H7 (cell line): ENCODE measurements at places on chromosomes 16 and 17. TPM values are rescaled to one million over a fixed set of nuclear protein-coding genes. Genes with fewer than 3 reads are reported as not detected.

The TRIM47 gene
- 8.5 and 14.1 TPM in 2 replicates for total RNA-seq

The RCVRN gene
- total RNA-seq = not detected in 2 replicates

The SLFN13 gene
- total RNA-seq = 19.8 and 21.3 TPM in 2 replicates

The KRTAP4-6 gene
- total RNA-seq = not detected in 2 replicates

DNA sequence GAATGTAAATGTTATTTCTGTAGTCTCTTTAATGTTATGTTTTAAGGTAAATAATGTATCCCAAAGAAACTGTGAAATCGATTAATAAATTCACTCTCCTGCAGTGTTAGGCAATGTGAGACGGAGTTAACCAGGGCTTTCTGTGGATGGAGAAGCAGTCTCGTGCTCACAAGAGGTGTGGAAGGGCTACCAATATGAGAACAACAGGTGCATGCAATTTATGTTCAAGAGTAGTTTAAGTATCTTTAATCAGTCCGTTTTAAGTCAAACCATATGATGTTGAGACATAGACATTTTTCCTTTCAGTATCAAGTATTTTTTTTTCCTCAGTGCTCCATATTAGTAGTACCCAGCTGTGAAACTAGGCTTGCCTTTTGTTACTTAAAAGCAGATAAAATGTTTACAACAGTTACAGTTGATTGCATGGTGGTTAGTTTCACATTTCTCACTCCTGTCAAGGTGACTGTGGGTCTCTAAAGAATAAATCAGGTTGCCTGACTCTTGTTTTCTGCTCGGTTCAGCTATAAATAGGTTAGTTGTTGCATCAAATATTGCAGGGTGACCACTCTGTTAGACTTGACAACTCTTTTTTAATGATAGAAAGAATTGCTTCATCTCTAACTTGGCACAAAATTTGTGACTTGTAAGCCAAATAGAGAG, 54.4 kb downstream of the COX10 start:
- DNase-seq = no peak
